Frontal cortex (tissue), 4 donors: ENCODE measurements at places on chromosomes 7 and 10. TPM values are rescaled to one million over a fixed set of nuclear protein-coding genes. Genes with fewer than 3 reads are reported as not detected.

The ENTPD1 gene
- total RNA-seq: 6.9 TPM

The NDUFB8 gene
- 132 TPM for total RNA-seq

The LANCL2 gene
- total RNA-seq: 35.1 TPM

The CAMK1D gene
- 19.2 TPM for total RNA-seq

The CCNJ gene
- 17.1 TPM for total RNA-seq

The AKR1C2 gene
- 39.5 TPM for total RNA-seq

The FGFR2 gene
- total RNA-seq: 34.2 TPM

The LYZL1 gene
- total RNA-seq: not detected
